ENCODE measurements at places on chromosomes 2 and 18. TPM values are rescaled to one million over a fixed set of nuclear protein-coding genes. Genes with fewer than 3 reads are reported as not detected.

DNA sequence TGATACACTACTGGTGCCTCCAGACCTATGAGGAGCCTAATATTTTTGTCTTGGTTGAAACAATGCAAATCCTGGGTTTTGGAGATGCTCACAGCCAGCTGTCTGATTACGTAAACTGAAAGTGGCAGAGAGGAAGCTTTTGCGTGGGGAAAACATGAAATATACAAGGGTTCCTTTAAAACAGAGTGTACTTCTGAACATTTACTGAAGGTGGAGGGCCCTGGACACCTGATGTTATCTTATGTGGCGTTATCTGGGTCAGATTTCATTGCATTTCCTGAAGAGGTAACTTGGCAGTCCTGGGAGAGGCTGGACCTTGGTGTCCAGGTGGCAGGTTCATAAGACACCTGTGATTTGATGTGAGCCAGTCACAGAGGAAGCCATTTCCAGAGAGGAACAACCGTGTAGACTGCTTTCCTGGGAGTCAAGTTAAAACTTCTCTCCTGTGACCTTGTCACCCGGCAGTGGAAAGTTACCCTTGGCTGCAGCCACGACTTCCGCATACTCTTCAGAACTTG lies 105.0 kb downstream of the NEDD4L start:
- DNase-seq = no peak

DNA sequence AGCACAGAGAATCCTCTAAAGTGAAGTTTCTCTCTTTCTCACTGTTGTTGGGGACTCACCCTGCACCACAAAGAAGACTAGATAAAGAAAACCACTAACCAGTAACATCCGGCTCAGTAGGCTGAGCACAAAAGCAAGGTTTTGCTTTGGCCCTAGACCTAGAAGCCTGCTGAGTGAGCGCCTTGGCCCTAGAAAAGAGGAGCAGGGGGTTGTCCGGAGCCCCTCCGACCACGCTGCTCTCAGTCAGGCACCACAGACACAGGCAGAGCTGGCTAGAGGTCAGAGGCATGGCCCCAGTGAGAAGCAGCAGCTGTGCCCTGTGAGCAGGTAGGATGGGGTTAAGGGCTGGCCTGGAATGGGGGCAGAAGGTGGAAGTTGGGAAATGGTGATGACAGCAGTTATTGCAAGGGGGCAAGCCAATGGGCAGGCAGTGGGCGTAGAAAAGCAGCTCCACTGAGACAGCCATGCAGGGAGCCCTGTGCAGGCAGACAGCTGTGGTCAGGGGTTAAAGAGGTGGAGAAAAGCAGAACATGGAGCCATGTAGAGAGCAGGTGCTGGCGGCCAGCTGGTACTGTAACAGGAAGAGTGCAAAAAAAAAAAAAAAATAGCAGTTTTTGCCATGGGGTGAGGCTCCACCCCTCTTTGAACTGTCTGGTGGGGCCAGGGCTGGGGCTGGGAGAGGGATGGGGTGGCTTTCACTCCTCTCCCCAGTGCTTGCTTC lies 36.9 kb upstream of the SLC14A1 start:
- DNase-seq = no peak

GRCh38 chr2:201223089-201224073 lies 37.0 kb upstream of the CASP8 start:
- no peak for DNase-seq

DNA sequence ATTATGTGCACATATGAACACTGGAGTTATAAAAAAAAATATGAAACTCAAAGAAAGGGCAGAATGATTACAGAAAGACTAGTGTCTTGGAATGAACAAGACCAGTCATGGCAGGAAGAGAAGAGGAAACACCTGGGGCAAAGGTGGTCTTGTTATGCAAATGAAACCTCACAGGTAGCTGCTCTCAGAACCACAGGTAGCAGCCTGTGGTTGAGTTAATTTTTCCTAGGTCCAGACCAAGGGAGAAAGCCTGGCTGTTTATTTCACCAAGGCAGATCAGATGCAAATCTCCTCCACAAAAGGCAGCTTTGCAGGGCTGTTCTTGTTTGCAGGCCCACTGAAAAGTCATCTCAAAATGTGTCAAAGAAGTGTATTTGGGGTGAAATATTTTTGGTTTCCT lies 785.8 kb downstream of the RNF144A start:
- no peak for DNase-seq

GRCh38 chr2:80028584-80028983 lies 276.0 kb downstream of the LRRTM1 start:
- no peak for DNase-seq

DNA sequence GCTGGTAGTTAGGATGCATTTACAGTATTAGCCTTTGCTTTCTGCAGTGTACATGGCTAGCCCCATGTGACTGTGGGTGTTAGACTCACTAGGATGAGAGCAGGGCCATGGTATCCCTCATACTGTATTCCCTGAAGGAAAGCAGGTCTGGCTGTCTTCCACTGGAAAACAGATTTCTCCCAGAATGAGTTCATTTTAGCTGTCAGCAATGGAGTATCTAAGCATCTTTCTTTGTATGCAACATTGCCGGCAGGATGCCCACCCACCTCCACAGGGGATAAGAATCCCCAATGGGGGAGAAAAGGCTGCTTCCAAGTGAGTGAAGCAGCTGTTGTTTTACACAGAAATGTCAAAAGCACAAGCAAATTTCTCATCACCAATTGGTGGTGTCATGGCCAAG lies 142.7 kb upstream of the KLHL14 start:
- DNase-seq = no peak

- DNase-seq = no peak
These were observed 28.4 kb downstream of the COA5 start for GRCh38 chr2:98579926-98580325.

The PLEK gene
- 1.5 TPM for polyA plus RNA-seq

The HOXD10 gene
- not detected for polyA plus RNA-seq

The C1QL2 gene
- not detected for polyA plus RNA-seq

The SPP2 gene
- not detected for polyA plus RNA-seq

The ZSWIM2 gene
- not detected for polyA plus RNA-seq

The INPP1 gene
- polyA plus RNA-seq = 14.1 TPM

Measured in heart left ventricle (tissue), 16 donors.